Right cardiac atrium (tissue), 5 donors: ENCODE measurements at places on chromosomes 1 and 21. TPM values are rescaled to one million over a fixed set of nuclear protein-coding genes. Genes with fewer than 3 reads are reported as not detected.

Gene NBPF19
- 9.4 TPM for total RNA-seq

Gene CDA
- total RNA-seq, result 2.5 TPM

Gene PADI4
- total RNA-seq, result not detected

- DNase-seq, result no peak
These were observed 54.7 kb downstream of the CD2 start for GRCh38 chr1:116808848-116809508.

DNA sequence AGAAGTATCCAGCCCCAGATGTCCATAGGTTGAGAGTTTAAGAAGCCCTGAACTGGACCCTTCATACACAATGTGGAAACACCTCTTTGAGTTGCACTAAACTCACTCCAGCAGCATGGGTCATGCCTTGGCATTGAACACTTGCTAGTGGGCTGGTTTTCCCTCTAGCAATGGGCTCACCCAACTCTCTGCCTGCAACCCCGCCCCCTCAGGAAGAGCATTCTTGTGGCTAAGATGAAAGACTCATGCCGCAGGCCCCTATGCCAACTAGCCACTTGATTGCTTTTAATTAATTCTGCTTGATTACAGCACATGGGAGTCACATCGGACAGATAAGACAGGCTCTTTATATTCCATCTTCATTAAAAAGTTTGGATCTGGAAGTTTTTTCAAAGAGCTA lies 136.5 kb upstream of the GJB5 start:
- DNase-seq, result no peak

DNA sequence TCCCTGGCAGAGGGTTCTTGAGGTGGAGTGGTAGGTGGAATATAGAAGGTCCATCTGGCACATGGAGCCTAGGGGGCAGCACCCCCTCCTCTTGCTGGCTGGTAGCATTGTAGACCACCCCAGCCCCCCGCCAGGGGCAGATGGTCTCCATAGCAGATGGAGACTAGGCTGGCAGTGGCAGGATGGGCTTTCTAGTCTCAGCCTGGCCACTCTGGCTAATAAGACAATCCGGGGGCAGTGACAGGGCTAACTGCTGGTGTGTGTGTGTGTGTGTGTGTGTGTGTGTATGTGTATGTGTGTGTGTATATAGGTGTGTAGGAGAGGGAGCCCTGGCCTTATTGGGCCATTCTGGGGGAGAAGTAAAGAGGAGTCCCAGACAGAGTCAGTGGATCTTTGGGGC lies 16.1 kb downstream of the UTP11 start:
- no peak for DNase-seq

GRCh38 chr1:81756872-81757271 lies 43.9 kb upstream of the ADGRL2 start:
- no peak for DNase-seq

- DNase-seq, result no peak
These were observed 11.2 kb downstream of the RPL5 start for GRCh38 chr1:92843046-92843423.

DNA sequence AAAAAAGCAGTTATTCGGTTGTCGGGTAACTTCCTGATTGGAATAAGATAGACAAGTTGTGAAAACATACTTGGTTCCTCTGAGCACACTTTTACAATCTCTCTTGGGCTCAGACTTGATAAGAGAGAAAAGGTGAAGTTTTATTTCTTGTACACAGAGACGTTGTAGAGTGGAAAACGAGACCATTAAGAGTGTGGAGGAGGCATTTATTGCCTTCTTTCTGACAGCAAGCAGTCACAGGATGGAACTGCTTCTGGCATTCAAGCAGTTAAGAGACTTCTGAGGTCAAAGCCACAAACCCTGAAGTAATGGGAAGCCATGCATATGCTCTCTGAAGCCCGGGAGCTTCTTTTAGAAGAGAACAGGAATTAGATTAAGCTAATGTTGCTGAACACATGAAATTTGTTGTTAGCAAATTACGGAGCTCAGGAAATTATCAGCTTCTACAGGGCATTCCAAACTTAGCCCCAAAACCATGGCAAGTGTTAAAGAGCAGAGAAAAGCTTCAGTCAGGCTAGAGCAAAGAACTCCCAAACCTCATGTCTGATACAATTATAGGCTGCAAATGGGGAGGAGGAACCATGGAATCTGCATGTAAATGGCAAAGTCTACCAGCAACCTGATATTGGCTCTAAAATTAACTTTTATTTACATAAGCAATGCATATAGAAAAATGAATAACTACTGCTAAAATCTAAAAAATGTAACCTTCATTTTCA lies 26.0 kb downstream of the S1PR1 start:
- DNase-seq, result no peak

DNA sequence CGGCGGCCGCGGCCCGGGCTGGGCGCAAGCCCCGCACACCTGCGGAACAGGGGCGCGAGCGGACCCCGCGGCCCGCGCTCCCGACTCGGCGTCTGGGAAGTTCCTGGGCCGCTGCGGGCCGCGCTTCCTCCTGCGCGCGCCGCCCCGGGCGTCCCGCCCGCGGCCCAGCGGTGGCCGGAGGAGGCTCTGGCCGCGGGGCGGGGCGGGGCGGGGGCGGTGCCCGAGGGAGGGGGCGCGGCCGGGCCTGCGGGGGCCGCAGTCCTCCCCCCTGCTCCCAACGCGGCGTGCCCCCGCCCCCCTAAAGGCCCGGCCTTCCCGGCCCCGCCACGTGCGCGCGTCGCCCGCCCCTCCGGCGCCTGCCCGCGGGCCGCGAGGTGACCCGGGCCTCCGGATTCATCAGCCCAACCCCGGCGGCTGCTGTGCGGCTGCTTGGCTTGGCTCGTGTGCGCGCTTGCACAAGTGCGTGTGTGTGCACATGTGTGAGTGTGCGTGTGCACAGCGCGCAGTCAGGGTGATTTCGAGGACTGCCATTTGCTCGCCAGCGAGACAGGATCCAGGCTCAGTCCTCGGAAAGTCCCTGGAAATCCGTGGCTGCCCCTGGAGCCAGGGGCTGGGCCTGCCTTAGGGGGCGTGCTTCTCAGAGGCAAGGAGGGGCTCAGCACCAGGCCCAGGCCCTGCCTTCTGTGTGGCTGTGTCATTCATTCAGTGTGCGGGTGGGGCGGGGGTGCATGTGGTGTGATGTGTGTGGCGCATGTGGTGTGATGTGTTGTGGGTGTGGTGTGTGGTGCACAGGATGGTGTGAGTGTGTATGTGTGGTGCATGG lies at the start of gene C2CD2:
C2CD2 (minus strand) TSS at position 188 of the 823 bp plus-strand sequence. CDS start 370 bp downstream, outside the sequence.
- DNase-seq, result peak; percentile 81

DNA sequence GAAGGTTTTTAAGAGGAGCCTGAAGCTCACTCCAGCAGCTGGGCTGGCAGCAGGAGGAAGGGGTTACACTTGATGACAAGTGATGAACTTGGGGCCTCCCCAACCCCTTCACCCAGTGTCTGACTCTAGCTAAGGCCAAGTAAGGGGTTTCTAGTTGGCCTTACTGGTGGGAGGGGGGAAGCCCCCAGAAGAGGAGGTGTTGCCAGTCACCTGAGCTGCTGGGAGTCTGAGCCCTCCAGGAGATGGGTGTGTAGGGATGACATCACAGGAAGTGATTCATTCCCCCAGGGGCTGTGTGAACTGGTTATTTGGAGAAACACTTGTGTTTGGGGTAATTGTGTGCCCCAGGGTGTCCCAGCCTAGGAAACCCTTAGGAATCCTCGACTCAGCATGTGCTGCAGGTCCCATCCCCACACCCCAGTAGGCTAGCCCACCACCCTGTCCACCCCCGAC lies 3.1 kb downstream of the PADI1 start:
- no peak for DNase-seq

- no peak for DNase-seq
These were observed 71.0 kb downstream of the FOXD2 start for GRCh38 chr1:47508702-47509431.

- no peak for DNase-seq
These were observed 41.2 kb downstream of the VPS13D start for GRCh38 chr1:12271033-12271432.

DNA sequence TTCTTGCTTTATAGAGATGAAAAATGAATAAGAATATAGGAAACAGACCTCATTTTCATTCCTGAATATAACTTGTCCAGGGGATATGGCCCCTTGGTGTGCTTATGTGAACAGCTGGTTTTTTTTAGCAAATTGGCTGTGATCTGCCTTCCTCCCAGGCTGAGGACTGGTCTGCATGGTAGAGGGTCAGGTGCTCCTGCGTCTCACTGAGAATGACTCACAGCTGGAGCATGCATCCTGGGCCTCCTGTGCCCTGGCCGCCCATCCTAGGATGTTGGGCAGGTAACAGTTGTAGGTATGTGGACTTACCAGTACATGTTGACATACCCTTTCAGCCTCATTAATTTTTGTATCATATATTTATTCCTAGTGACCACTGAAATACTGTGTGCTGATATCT lies 29.8 kb downstream of the AGT start:
- no peak for DNase-seq

DNA sequence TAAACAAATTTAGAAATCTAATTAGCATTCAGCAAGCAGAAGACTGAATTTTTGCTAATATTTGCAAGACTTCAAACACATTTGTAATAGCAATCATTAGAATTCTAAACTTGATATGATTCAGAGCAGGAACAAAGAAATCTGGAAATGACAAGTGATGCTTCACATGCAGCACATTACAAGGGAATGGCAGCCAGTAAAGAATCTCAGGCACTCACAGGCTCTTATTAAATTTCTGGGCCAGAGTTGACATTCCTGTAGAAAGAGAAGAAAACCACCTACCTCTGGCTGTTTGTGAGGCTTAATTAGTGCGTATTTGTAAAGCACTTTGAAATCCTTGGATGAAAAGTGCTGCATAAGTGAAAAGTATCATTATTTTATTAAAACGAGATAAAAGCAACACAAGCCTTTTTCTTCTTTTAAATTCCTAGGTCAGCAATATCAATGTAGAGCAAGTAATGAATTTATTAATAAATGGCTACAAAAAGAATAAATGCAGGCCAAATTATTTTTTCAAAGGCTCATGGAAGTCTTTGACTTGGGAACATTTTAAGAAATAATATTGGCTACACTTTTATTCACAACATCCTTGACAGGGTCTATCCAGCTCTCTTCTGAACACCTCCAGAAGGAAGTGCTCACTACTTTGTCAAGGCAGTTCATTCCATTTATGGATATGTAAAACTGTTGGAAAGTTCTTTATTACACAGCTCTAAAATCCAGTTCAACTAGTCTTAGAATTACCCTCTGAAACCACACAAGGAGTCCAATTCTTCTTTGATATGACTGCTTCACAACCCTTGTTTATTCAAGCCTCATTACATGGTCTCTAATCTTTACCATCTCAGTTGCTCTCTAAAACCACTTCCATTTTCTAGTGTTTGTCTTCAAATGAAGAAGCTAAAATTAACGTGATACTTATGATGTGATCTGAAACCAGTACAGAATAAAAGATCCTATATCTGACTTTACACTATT lies 32.1 kb upstream of the SCYL3 start:
- DNase-seq, result no peak
